ENCODE measurements at places on chromosomes 12 and 14.

DNA sequence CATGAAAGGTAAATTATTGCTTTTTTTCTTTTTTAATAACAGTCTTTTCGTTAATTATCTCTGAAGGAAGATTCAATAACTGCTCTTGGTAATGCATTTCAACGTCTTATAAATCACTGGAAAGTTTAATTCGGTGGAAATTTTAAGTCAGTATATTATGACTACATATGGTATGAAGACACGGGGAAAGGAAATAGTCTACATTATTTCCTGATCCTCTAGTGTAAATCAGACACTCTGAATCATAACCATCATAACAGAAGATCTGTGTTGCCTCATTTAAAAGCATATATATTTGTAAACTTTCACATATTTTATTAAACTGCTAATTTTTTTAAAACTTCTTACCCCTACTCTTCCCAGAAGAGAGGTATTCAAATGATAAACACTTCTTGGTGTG is 53.7 kb downstream of the EFCAB11 start:
- no peak for DNase-seq

DNA sequence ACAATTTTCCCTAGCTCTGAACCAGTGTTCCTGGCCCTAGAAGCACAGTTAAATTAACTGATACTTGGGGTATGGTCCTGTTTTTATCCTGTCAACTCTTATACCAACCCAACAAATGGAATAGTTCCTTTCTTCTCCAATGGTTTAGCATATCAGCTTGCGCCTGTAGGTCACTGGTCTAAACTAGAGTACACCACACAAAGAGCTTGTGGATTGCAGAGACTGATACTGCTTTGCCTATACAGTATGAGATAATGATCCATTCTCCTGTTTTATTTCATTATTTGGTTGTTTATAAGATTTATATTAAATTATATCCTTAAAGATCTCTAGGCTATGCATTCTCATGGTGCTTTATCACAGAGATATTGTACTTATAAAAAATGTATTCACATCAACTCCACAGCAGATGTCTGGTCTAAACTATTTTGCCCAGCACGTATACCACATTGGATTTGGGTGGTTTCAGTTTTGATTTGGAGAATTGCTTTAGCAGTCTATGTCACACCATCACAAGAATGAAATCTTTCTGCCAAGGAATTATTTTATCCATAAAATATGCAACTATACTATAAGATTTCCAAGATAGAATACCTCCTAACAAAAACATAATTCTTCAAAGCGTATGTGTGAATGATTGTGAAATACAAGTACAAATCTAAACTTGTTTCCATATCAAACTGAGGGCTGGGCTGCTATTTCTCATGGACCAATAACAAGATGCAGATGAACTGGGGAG is 142.1 kb downstream of the SLC16A7 start:
- DNase-seq = no peak

GRCh38 chr14:50758305-50758704 is 72.7 kb downstream of the NIN start:
- no peak for DNase-seq

DNA sequence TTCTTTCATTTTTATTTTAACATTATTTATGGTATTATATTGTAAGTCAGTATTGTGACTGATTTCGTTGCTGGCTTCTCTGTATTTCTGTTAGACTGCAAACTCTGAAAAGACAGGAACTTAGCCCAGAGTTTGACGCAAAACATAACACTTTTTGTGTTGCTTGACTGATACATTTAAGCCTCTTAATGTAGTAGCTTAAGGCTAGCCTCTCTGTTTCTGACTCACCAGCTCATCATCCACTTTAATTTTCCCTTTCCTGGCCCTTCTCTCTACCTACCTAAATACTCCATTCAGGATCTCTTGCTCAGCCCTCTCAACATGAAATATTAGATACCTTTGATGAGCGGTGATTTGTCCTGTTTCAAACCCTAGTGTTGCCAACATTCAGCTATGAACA is 420.6 kb downstream of the LRFN5 start:
- DNase-seq = no peak

DNA sequence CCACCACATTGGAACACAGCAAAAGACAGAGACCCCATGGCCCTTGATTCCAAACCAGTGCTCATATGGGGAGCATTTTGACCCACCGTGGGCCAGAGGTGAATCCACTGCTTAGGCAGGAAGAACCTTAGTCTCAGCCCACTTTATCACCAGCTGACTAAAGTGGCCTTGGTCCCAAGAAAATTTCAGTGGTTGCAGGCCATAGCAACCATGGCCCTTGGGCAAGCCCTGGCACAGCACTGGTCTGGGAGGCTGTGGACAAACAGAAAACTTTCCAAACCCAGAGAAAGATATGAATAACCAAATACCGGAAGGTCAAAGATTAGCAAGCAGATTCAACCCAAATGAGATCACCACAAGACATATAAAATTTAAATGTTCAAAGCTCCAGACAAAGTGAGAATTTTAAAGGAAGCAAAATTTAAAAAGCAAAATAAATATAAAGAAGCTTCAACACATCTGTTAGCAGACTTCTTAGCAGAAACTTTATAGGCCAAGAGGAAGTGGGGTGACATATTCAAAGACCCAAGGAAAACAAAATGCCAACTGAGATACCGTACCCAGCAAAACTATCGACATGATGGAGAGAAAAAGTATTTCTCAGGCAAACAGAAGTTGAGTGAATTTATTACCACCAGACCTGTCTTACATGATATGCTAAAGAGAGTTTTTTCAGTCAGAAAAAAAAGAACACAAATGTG is 7.8 kb downstream of the KLRK1 start:
- no peak for DNase-seq

GRCh38 chr12:3107071-3107583 is 29.9 kb downstream of the TSPAN9 start:
- DNase-seq = no peak

DNA sequence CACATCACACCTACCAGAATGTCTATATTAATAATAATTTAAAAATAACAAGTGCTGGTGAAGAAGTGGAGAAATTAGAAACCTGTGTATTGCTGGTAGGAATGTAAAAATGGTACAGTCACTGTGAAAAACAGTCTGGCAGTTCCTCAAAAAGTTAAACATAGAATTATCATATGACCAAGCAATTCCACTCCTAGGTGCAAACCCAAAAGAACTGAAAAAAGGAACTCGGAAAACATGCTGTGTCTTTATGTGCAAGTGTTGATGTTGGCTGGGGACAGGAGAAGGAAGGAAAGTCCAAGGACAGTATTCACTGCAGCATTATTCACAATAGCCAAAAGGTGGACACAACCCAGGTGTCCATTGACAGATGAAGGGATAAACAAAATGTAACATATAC is 146.5 kb downstream of the TTC7B start:
- no peak for DNase-seq

DNA sequence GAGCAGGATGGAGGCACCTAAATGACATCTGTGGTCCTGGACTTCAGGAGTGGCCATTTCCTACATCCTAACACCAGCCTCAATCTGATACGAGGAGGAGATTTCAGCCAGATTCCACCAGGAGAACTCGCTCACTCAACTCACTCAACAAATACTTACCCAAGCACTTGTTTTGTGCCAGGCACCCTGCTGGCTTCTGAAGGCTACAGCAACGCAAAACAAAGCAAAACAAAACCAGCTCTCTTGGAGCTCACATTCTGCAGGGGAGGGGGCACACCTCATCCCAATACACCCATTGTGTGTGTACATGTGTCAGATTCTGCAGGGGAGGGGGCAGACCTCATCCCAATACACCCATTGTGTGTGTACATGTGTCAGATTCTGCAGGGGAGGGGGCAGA is 144.8 kb downstream of the PIWIL1 start:
- DNase-seq = no peak

GRCh38 chr14:88542857-88543795 is 11.7 kb downstream of the PTPN21 start:
- DNase-seq = no peak

GRCh38 chr12:123910761-123911193 is 61.9 kb downstream of the CCDC92 start:
- no peak for DNase-seq

- no peak for DNase-seq
Measured at GRCh38 chr14:76705214-76705613, 56.1 kb upstream of the VASH1 start.

DNA sequence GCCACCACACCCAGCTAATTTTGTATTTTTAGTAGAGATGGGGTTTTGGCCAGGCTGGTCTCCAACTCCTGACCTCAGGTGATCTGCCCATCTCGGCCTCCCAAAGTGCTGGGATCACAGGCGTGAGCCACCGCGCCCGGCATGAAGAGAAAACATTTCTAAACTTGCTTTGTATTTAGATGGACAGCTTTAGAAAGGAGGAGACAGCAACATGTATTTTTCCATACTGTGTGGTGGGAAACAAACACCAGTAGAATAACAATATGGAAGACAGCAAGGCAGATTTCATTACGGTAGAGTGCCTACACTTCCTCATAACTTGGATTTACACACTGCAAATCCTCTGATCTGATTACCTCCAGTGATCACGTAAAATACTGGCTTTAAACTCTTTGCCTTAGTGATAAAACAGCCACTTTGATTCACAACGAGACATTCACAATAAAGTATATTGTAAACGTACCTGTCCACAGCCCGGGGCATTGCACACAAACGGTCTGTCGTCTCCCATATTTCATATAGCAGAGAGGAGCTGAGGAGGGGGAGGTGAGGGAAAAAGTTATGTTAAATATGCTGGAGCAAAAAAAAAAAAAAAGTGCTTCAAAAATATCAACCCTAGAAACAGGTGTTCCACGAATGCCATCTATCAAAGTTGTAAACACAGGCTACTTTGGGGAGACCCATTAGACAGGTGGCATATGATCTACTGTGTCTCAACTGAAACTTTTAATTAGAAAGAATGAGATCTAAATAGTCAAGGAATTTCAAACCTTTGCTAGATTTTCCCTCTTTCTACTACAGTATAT is 25.5 kb downstream of the ATF7 start:
- DNase-seq = no peak

DNA sequence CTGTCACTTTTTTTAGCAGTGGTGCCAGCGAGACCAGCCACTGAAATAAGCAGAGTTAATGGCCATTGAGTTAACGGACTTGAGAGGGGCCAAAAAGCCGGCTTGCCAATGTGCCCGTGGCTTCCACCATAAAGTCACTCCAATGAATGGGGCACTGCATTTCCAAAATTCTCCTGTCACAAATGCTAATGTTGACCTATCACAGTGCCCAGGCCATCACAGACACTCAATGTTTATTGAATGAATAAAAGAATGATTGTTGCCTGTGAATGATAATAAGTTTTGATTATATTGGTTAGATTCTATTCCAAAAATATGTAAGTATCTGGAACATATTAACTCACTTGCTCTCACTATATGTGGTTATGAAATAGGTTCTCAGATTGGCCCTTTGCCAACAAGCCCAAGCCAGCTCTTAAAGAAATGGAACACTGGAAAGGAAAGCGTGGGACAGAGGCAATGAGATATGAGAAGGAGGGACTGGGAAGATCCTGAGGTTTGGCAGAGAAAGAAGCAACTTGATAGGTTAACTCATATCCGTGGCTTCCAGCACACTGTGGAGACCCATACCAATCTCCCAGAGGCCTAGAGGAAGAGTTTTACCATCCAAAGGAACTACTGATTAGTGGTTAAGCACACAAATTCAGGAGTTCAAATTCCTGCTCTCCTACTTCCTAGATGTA is 108.7 kb downstream of the BTG1 start:
- no peak for DNase-seq

DNA sequence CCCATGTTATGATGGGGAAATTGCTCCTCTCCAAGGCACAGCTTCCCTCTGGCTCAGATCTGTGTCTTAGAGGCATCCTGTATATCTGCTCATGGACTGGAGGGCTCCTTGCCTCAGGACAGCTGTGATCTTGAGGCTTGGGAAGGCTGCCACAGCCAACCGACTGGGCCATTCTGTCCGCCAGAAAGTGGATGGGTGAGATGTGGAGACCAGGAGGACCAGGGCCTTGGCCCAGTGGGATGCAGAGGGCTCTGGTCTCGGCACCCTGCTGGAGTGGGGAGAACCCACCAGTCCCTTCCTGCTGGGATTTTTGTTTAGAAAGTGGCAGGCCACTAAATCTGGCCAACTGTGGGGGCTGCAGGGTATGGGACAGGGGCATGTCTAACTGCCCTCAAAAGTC is 148.6 kb downstream of the CALM1 start:
- DNase-seq = no peak

GRCh38 chr14:97380539-97380941 is 583.4 kb downstream of the VRK1 start:
- no peak for DNase-seq

GRCh38 chr12:104976703-104977102 is 9.4 kb upstream of the NOPCHAP1 start:
- no peak for DNase-seq

GRCh38 chr14:94612174-94612573 is at the start of gene SERPINA3:
SERPINA3 (plus strand) TSS chr14:94612391; CDS start chr14:94614442, 2,051 bp downstream.
- DNase-seq = no peak

DNA sequence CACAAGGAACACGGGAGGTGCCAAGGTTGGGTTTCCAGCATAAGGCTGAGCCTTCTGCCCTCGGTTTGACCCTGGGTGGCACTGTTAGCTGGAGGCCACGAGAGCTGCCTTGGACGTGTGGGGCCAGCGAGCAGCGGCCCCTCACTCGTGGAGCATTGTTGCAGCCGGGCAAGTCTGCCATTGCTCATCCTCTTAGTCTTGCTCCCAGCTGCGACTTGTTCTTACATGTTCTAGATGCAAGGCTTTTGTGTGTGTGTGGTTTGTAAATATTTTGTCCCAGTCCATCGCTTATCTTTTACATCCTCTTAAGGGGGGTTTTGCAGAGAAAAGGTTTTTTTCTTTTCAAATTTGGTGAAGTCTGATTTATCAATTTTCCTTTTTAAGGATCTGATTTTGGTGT is 21.1 kb upstream of the C1S start:
- DNase-seq = no peak

All from putamen (tissue), 1 donor.